Upper lobe of left lung (tissue), 6 donors: ENCODE measurements at places on chromosomes 7 and 10. TPM values are rescaled to one million over a fixed set of nuclear protein-coding genes. Genes with fewer than 3 reads are reported as not detected.

DNA sequence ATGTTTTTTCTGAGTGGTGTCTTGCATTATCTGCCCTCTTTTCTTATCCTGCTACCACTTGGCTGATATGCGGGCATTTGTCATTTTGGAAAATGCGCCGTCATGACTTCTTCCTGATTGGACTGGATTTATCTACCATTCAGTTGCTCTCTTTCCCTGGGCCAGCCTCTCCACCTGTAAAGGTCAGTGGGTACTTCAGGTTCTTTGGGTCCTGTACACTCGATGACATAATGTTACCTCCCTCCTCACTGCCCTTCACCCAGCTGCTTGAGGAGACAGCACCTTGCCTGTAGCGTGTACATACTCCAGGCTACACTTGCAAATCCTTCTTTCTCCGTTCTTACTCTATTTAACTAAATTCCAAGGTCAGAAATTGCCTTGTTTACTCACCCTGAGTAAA lies 83.7 kb downstream of the RBM33 start:
- H3K27me3 ChIP-seq, result no peaks in the 10 kb centered on the region
- peaks cover 44% of the 10 kb centered on the region for H3K36me3 ChIP-seq
- no peak overlapping the region for H3K27ac ChIP-seq
- H3K4me3 ChIP-seq, result no peak overlapping the region
- peak; percentile 81 for DNase-seq

GRCh38 chr7:158779061-158780000 lies 50.0 kb downstream of the ESYT2 start:
- peaks cover 16% of the 10 kb centered on the region for H3K4me1 ChIP-seq
- DNase-seq, result no peak
- no peaks in the 10 kb centered on the region for H3K27me3 ChIP-seq
- H3K27ac ChIP-seq, result no peak overlapping the region
- H3K36me3 ChIP-seq, result peaks cover 12% of the 10 kb centered on the region

DNA sequence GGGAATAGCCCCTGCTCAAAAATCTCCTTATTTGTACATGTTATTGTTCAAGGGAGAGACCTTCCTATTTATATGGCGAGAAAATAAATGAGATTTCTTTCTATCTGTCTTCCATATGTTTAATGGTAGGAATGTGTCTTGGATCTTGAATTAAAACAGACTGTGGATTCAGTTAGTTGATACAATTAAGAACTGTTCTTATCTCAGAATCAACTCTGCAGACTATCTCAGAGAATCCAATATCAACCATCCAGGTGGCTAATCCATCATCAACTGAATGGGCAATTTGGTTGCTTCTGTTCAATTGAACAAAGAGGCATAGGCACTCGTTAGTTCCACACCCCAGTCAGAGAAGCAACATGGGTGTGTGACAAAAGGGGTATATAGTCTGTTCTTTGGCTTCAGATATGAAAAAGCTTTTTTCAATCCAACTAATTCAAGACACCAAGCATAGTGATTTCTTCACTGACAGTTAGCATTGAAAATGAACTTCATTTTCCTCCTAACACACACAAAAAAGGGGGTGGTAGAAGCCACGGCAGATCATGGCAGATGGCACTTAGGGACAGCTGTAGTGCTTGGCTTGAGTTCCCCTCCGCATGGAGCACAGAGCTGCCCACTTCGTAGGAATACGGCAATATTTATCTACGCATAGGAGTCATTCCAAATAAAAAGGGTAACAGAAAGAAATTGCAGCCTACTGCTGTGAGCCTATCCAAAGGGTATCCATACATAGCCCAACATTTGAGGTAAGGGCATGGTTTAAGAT lies 135.9 kb downstream of the KIAA1217 start:
- no peak for DNase-seq
- peaks cover 6% of the 10 kb centered on the region for H3K4me1 ChIP-seq
- H3K27me3 ChIP-seq, result no peaks in the 10 kb centered on the region
- H3K36me3 ChIP-seq, result no peaks in the 10 kb centered on the region

ATOH7 gene
- total RNA-seq, result not detected
